T-cell (primary cell): ENCODE measurements at places on chromosomes 5 and 9. TPM values are rescaled to one million over a fixed set of nuclear protein-coding genes. Genes with fewer than 3 reads are reported as not detected.

The CAMK4 gene
- 274 TPM for total RNA-seq

DNA sequence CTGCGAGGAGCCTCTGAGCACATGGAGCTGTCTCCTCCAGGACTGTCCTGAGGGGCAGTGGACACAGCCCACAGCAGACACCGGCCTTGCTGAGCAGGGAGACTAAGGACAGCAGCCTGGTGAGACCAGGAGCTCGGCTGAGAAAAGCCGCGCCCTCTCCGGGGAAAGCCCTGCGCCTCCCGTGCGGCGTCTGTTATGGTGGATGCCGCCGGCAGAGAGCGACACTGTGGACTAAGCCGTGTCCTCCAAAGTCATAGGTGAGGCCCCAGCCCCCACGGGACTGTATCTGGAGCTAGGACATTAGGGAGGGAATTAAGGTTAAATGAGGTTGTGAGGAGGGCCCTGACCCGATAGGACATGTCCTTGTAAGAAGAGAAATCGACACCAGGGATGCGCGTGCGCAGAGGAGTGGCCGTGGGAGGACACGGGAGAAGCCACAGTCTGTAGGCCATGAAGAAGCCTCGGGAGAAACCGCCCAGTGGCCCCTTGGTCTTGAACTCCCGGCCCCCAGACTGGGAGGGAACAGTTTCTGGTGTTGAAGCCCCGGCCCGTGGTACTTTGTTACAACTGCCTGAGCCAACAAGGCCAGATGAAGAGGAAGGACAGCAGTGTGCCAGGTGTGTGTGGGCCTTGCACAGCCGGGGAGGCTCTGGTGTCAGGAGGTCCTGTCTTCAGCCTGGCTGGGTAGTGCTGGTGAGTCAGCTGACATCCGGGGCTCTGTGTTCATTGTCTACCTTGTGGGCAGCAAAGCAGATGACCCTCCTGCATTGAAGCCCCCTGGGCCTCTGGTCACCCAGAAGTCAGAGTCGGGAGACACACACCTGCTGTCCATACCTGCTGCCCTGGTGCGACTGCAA is 22.1 kb downstream of the MRPL36 start:
- H3K4me3 ChIP-seq = no peak overlapping the region
- no peaks in the 10 kb centered on the region for H3K27me3 ChIP-seq
- no peaks in the 10 kb centered on the region for H3K36me3 ChIP-seq
- no peak for DNase-seq

DNA sequence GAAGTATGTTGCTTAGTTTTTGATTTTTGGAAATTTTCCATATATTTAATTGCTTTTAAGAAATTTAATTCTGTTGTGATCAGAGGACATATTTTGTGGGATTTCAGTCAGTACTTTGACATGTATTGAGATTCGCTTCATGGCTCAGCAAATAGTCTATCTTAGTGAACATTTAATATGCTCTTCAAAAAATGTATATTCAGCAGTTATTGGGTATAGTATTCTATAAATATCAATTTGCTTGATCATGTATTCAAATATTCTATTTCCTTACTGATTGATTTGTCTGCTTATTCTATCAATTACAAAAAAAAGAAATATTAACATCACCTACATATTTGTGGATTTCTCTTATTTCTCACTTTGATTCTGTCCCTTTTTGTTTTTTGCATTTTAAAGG is 79.5 kb upstream of the HAND1 start:
- DNase-seq = no peak
- H3K4me1 ChIP-seq = no peaks in the 10 kb centered on the region
- H3K4me3 ChIP-seq = no peak overlapping the region
- H3K36me3 ChIP-seq = no peaks in the 10 kb centered on the region
- H3K27me3 ChIP-seq = no peaks in the 10 kb centered on the region
- no peak overlapping the region for H3K27ac ChIP-seq

The CCDC183 gene
- total RNA-seq = 2.9 TPM

DNA sequence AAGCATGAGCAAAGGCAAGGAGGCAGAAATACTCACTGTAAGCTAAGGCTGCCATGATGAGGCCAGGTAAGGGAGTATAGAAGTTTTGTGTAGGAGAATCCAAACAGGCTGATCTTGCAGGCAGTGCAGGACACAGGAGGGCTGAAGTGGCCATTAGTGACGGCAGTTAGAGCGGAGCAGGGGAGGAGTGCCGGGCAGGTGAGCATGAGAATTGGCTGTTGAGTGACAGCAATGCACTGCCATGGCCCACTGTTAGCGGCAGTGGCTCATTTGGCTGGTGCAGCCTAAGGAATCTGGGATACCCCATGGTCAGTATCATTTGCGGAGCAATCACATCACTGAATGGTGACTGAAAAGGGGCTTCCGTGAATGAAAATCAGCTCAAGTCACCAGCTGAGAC is 22.8 kb downstream of the RGS3 start:
- H3K36me3 ChIP-seq = no peaks in the 10 kb centered on the region
- no peak for DNase-seq
- no peak overlapping the region for H3K27ac ChIP-seq

The AFAP1L1 gene
- total RNA-seq = 0.60 TPM

DNA sequence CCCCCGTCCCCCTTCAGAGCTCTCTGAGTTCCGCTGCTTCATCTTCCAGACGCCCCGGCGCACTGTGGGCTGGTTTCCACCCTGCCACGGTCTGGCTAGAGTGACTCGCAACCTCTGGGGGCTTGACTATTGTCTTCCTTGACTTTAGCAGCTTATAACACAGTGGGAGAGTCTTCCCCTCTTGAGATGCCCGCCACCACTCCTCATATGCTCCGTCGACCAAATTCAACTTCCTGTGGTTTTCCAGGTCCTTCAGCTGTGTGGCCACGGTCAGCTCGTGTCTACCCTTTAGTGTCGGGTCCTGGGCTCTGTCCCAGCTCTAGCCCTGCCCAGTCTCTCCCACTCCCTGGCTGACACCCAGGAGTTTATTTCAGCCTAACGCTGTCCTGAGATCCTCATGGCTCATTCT is 28.2 kb upstream of the NCS1 start:
- no peaks in the 10 kb centered on the region for H3K36me3 ChIP-seq
- peaks cover 32% of the 10 kb centered on the region for H3K4me1 ChIP-seq
- no peak overlapping the region for H3K4me3 ChIP-seq
- no peak for DNase-seq
- peaks cover 39% of the 10 kb centered on the region for H3K27me3 ChIP-seq

The EMB gene
- total RNA-seq = 210 TPM

GRCh38 chr9:87551772-87552217 is 54.1 kb downstream of the DAPK1 start:
- H3K4me3 ChIP-seq = no peak overlapping the region
- no peak overlapping the region for H3K27ac ChIP-seq
- H3K4me1 ChIP-seq = no peaks in the 10 kb centered on the region
- no peaks in the 10 kb centered on the region for H3K27me3 ChIP-seq
- no peaks in the 10 kb centered on the region for H3K36me3 ChIP-seq

GRCh38 chr9:7376833-7377232 is 422.7 kb downstream of the DMAC1 start:
- no peak for DNase-seq
- H3K4me3 ChIP-seq = no peak overlapping the region
- no peak overlapping the region for H3K27ac ChIP-seq
- no peaks in the 10 kb centered on the region for H3K4me1 ChIP-seq

DNA sequence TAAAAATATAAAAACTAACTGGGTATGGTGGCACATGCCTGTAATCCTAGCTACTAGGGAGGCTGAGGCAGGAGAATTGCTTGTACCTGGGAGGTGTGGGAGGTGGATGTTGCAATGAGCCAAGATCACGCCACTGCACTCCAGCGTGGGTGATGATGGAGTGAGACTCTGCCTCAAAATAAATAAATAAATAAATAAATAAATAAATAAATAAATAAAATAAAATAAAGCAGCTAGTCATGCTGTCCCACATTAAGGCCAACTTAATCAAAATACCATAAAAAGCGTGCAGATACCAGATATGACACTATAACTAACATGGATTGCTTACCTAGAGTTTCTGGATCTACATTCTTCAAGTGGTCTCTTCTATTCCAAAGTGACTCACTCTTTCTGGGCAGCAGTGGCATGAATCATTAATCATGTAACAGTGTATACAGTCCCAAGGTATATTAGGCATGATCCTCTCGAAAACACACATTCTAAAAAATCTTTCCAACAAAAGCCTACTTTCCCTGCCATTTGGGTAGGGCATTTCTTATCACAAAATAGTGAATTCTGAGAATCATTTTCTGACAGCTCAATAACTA is 187.1 kb downstream of the ELAVL2 start:
- DNase-seq = no peak
- H3K27ac ChIP-seq = no peak overlapping the region
- no peaks in the 10 kb centered on the region for H3K36me3 ChIP-seq
- no peaks in the 10 kb centered on the region for H3K4me1 ChIP-seq
- no peaks in the 10 kb centered on the region for H3K27me3 ChIP-seq

The SPINK7 gene
- total RNA-seq = not detected

The ZNF79 gene
- 19.5 TPM for total RNA-seq

The DMRT3 gene
- not detected for total RNA-seq

GRCh38 chr5:160173-160510 is 31.2 kb upstream of the LRRC14B start:
- DNase-seq = no peak
- H3K27me3 ChIP-seq = peaks cover 57% of the 10 kb centered on the region
- H3K27ac ChIP-seq = no peak overlapping the region

DNA sequence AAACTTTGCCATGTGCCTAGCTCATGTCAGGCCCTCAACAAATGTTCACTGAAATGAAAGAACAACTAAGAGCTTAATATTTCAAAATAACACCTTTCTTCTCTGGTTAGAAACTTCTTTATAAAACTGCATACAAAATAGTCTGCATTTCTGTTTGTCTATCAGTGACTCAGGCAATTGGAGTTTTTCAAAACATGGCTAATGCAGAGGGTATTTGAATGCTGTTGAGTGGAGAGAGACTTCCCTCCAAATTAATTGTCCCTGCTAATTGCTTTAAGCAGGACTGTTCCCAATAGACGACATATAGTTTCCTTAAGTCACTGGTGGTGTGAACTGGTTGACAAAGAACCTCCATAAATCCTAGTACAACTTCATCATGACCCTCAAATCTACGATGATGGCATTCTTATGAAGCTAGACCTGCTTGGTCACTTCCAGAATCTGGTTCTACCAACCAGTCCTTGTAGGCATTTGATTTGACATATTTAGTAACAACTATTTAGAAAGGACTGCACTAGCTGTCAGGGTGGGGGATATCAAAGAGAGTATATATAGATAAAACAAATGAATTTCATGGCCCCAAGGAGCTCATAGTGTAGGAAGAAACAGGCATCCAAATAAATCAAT is 84.5 kb downstream of the PRLR start:
- no peak overlapping the region for H3K4me3 ChIP-seq
- no peaks in the 10 kb centered on the region for H3K36me3 ChIP-seq
- H3K4me1 ChIP-seq = no peaks in the 10 kb centered on the region
- no peak overlapping the region for H3K27ac ChIP-seq
- no peaks in the 10 kb centered on the region for H3K27me3 ChIP-seq
- no peak for DNase-seq

DNA sequence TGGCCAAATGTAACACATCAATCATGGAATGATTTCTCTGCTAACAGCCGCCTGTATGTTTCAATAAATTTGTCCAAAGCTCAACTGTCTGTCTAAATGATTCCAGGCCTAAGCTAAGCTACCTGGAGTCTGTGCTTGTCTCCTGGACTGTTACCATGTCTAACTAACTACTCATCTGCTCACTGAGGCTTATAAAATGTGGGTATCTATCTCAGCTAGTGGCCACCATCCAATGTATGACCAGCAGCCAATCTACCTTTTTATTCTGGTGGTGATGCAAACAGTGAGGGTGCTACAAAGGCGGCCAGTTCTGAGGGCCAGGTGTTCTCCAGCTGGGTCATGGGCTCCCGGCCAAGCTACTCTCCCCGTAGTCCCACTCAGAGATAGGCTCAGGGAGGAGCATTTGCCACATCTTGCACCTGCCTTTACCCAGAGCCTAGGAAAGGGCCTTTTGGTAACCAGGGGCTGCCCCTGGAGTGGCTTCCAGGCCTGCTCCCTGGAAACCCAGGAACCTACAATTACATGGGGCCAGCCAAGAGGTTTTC is 59.1 kb downstream of the PFDN1 start:
- DNase-seq = no peak
- H3K36me3 ChIP-seq = peaks cover 3% of the 10 kb centered on the region
- peaks cover 14% of the 10 kb centered on the region for H3K4me1 ChIP-seq
- no peaks in the 10 kb centered on the region for H3K27me3 ChIP-seq

GRCh38 chr5:141077826-141078225 is 16.6 kb upstream of the PCDHB2 start:
- no peaks in the 10 kb centered on the region for H3K36me3 ChIP-seq
- no peak overlapping the region for H3K27ac ChIP-seq
- H3K4me1 ChIP-seq = no peaks in the 10 kb centered on the region
- peaks cover 2% of the 10 kb centered on the region for H3K27me3 ChIP-seq

- H3K4me3 ChIP-seq = no peak overlapping the region
- H3K4me1 ChIP-seq = no peaks in the 10 kb centered on the region
- H3K36me3 ChIP-seq = no peaks in the 10 kb centered on the region
- no peak overlapping the region for H3K27ac ChIP-seq
- no peak for DNase-seq
- H3K27me3 ChIP-seq = no peaks in the 10 kb centered on the region
Measured at GRCh38 chr9:108161503-108161902, 671.9 kb upstream of the KLF4 start.

The TXNDC8 gene
- not detected for total RNA-seq

GRCh38 chr5:154993461-154993860 is 20.1 kb upstream of the KIF4B start:
- H3K36me3 ChIP-seq = no peaks in the 10 kb centered on the region
- no peak overlapping the region for H3K4me3 ChIP-seq
- DNase-seq = no peak

DNA sequence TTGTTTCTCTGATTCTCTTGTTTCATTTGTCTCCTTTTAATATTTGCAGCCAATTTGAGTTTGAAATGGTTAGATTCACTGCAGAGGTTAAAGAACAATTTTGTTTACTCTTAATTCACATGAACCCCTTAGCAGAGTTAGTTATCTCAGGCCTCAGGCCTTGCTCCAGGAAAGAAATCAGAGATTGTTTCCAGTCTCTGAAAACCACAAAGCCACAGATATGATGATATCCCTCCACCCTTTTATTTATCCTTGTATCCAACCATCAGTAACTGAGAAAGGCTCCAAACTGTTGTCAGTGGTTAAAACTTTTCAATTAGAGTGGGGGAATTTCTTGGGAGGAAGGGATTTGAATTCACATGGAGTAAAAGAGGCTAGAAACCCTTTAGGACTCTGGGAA is 406.0 kb upstream of the DMAC1 start:
- no peak for DNase-seq
- H3K27ac ChIP-seq = no peak overlapping the region
- H3K4me3 ChIP-seq = no peak overlapping the region
- H3K4me1 ChIP-seq = no peaks in the 10 kb centered on the region
- no peaks in the 10 kb centered on the region for H3K27me3 ChIP-seq

DNA sequence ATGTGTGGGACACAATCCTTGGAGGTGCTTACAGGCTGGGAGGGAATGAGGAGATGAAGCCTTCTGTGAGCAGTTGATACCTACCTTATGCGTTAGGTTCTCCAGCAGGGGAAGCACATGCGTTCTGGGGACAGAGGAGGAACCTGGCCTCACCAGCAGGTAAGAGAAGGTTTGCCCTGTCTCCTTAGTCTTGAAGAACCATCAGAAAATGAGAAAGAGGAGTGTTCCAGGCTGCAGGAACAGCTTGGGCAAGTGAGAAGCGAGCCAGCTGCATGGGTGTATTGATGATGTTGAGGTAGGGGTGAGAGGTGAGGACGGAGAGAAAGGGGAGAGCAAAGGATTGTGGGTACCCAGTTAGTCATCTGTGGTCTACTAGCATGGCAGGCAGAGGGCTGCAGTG is 156.9 kb upstream of the MVB12B start:
- H3K4me3 ChIP-seq = no peak overlapping the region
- no peaks in the 10 kb centered on the region for H3K36me3 ChIP-seq
- no peak for DNase-seq
- peaks cover 2% of the 10 kb centered on the region for H3K27me3 ChIP-seq
- H3K27ac ChIP-seq = no peak overlapping the region
- no peaks in the 10 kb centered on the region for H3K4me1 ChIP-seq
